HepG2 (cell line): ENCODE measurements at places on chromosomes 4 and X. TPM values are rescaled to one million over a fixed set of nuclear protein-coding genes. Genes with fewer than 3 reads are reported as not detected.

KCTD8 gene
- not detected in 2 replicates for total RNA-seq

NDST3 gene
- not detected in 2 replicates for total RNA-seq

DNA sequence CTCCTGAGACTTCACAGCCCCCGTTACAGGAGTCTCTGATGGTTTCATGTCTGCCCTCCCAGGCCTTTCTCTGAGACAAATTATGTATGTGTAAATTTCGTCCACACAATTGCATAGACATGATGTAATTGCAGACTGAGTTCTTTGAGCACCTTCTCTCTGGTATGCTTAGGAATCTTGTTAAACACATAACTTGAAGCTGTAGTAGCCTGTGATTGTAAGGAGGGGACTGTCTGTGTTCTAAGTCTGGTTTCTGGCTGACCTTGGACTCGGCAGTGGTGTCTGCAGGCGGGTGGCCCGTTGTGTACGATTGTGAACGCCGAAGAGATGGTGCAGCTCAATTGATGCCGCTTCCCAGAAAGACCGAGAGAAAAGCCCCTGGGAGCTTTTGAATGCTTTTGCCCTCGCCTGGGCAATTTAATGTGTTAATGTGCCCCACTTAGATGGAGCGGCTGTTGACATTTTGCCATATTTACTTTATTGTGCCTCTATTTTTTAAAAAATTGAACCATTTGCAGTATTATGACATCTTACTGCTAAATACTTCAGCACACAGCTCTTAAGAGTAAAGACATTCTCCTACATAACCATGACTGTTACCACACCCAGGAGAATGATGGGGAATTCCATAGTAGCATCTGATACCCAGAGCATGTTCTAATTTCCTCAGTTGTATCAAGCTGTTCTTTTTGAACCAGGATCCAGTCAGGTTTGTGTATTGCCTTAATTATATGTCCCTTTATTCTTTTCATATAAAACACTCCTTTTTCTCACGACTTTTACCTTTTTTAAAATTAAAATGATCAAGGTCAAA, 58.4 kb upstream of the TADA2B start:
- H3K36me3 ChIP-seq = peaks cover 5% of the 10 kb centered on the region; the same call in 1 of the 3 replicates
- H3K4me1 ChIP-seq = peaks cover 53% of the 10 kb centered on the region
- DNase-seq = no peak
- H3K4me3 ChIP-seq = peak overlapping the region; percentile 1
- no peaks in the 10 kb centered on the region; the same call in 2 of the 3 replicates for H3K27me3 ChIP-seq

- H3K27me3 ChIP-seq = no peaks in the 10 kb centered on the region
- H3K4me3 ChIP-seq = no peak overlapping the region
- no peak overlapping the region for H3K27ac ChIP-seq
Observed at GRCh38 chr4:182291175-182291574, 48.0 kb downstream of the TENM3 start.

TEC gene
- 0.20 TPM in 2 replicates for total RNA-seq

DNA sequence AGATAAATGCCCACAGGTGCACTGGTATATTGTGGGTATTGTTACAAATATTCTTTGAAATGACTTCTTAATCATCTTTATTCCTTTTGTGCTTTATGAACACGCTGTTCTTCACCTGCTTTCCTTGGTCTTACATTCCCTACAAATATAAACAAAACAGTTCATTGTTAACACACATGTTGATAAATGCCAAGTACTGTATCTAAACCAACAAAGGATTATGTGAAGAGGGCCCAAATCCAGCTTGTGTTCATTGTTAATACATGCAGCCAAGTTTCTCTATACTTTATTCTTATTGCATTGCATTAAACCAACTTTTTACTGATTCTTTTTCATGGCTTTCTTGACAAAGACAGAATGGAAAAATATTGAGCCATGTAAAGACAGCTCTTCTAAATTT, 42.8 kb downstream of the AREG start:
- H3K4me3 ChIP-seq = no peak overlapping the region
- no peak overlapping the region for H3K27ac ChIP-seq
- no peaks in the 10 kb centered on the region for H3K4me1 ChIP-seq
- no peak for DNase-seq
- H3K27me3 ChIP-seq = no peaks in the 10 kb centered on the region; the same call in 1 of the 2 replicates

CT45A10 gene
- total RNA-seq = not detected in 2 replicates
